Right atrium auricular region (tissue), 2 donors: ENCODE measurements at places on chromosomes 16 and 17. TPM values are rescaled to one million over a fixed set of nuclear protein-coding genes. Genes with fewer than 3 reads are reported as not detected.

Gene TSPAN10
- total RNA-seq = not detected

Gene FOXJ1
- not detected for total RNA-seq

GRCh38 chr16:31187808-31188189, 7.9 kb downstream of the FUS start:
- no peak for DNase-seq

- DNase-seq = no peak
Measured at GRCh38 chr16:1532771-1533170, 695 bp upstream of the TMEM204 start.

GRCh38 chr17:58669853-58670252, 22.0 kb downstream of the TEX14 start:
- DNase-seq = no peak

GRCh38 chr17:57667461-57667923, 77.6 kb downstream of the CCDC182 start:
- DNase-seq = peak; percentile 53

DNA sequence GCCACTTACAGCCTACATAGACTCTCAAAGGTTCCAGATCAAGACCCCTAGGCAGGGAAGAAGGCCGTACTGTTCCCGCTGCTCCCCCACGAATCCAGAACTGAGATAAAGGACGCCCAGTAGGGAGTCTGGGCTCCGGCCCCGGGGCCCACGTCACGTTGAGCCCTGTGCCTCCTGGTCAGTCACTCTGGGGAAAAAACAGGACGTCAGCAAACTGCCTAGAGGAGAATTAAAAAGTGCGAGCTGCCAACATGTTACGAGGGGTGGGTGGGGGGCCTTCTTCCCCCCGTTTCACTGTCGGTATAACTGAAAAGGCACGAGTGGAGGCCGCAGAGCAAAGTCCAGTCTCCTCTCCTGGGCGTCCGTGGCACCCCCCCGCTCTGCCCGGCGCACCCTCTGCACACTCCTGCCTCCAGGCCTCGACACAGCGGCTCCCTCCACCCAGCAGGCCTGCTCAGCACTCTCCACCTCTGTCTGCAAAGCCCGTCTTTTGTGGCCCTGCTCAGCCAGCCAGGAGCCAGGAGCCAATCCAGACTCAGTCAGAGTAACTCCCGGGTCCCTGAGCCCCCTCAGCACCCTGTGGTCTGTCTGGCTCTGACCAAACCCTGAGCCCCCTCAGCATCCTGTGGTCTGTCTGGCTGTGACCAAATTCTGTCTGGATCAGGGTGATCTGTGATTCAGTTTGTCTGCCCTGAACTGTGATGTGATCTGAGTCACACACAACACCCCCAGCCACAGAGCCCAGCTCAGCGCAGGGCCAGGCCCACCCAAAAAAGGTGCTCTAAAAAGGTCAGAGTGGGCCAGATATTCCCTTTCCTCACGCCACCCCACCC, 6.2 kb downstream of the ITGAE start:
- DNase-seq = no peak

DNA sequence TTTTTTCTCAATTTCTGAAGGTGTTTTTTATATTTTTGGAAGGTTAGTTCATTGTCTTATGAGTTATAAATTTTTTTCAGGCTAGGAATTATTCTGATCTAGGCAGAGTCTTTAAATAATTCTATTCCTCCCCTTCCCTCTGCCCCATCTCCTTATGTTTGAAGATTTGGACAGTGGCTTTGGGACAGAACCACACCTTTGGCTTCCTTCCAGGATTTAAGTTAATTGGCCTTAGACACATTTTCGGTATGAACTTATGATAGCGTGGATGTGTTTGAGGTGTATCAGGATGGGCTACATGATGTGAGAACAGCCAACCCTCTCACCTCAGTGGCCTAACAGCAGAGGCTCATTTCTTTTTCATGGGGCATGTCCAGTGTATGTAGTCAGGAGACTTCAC, 24.3 kb downstream of the EPN2 start:
- no peak for DNase-seq

GRCh38 chr17:57675427-57676387, 69.4 kb downstream of the CCDC182 start:
- DNase-seq = peak; percentile 49

GRCh38 chr16:89476811-89477261, 13.5 kb downstream of the ANKRD11 start:
- DNase-seq = no peak
